Brain (organoid and tissue), 16 donors: ENCODE measurements at places on chromosomes 5 and 9.

DNA sequence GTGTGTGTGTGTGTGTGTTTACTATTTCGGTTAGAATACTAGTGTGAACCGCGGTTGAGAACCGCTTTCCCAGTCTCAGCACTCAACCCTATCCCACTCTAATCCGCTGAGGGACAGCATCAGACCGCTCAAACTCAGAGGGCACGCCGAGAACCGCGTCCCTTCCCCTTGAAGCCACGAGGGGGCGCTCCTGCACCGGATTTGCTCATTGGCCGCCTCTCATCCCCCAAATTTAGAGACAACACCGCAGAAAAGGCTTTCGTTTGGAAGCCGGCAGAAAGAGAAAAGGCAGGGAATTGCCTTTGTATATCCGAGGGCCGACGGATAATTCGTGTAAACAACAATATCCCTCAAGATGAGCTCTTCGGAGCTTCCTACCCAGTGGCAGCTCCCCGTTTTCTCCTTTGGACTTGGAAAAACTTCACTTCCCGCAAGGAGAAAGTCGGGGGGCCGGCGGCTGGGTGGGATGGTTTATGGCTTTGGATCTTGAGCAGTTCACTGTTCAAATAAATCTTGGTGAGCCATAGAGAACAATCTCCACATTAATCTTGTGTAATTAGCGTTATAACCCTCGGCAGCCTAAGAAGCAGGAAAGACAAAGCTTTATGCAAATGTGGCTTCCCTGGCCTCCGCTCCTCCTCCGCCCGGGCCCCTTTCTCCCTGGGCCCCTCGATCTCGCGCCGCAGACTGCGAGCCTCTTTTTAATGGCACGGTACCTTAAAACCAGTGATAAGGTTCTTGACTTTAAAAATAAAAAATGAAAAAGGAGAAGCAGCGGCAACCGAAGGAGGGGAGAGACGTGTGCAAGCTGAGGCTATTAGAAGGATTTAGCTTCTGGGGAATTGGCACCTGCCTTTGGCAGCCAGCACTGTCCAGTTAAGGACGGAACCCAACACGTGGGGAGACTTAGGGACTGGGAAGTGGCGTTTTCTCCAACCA lies 296.8 kb downstream of the PARP8 start:
- DNase-seq, result peak; percentile 83

GRCh38 chr5:66164044-66164790 lies 20.1 kb downstream of the SREK1 start:
- DNase-seq, result no peak

- no peak for DNase-seq
Measured at GRCh38 chr9:111663301-111663823, 2.0 kb downstream of the GNG10 start.

- no peak for DNase-seq
Measured at GRCh38 chr9:1383899-1384455, 333.8 kb downstream of the DMRT2 start.

DNA sequence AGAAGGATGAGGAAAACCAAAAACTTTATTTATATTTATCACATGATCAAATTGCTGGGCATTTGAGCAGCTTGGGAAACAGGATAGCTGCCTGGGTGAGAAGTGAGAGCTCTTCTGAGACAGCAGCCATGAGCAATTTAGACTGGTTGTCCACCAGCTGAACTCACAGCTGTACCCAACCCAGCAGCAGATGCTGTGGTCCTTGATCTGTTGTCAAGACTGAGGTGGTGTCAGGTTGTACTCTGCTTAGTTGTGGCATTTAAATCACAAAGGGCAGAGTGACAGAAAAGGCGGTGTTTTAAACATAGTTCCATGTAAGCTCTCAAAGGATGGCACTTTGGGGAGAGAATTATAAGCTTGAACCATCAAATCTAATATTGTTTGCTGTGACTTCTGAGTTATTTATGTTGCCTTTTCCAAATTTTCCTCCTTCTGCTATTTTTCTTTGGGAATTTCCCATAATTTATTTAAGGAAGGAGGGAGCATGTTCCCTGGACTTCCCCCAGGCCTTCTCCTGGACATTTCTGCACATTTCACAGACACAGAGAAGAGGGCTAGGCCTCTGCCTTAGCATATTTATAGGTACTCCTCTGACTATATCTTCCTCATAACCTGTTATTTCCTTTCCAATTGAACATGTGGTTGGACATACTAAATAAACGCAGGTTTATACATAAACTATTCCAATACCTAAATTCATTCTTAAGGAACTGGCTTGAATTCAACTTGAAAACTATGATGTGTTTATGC lies 117.7 kb upstream of the FER start:
- no peak for DNase-seq
